ENCODE measurements at places on chromosomes 11 and 22.

DNA sequence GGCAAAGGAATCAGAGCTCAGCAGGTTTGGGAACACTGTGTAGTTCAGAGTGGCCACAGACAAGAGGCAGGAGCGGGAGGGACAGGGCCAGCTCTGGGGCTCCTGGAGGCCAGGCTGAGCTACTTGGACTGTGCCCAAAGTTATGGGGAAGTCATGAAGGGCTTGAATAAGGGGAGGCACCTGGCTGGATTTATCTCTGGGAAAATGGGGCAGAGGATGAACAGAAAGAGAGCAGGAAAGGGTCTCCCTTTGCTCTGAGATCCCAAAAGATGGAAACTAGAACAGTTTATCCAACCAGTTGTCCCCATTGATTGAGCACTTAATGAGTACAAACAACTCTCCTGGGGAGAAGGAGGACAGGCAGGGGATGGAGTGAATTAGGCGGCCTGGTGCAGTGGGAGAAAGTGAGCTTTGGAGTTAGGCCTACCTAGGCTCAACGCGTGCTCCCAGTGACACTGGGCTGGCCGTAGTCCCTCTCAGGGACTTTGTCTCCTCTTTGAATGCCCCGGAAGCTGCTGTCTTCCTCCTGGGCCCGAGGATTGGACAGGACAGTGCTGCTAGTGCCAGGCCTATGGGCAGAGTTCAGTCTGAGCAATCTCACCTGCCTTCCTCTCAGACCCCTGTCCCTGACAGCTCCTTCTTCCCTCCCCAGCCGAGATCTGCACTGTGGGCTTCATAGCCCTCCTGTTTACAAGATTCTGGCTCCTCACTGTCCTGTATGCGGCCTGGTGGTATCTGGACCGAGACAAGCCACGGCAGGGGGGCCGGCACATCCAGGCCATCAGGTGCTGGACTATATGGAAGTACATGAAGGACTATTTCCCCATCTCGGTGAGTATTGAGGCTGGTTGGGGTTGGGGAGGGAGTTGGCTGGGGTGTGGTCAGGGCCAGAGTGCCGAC is 2.0 kb downstream of the MOGAT2 start:
- no peak for DNase-seq

DNA sequence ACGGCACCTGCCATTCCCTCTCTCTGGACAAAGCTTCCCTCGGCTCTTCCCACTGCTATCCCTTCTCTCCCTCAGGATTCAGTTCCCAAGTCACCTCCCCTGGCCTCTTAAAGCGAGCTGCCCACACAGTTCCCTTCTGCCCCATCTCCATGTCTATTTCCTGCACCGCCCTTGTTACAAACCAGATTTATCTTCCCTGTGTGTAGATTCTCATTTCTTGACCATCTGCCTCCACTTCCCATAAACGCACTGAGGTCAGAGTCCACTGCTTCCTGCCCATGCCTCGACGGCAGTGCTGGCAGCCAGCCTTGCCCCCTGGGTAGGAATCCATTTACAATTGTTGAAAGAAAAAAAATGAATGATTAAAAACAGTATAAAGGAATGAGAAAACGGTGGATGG is 11.6 kb upstream of the APOBEC3B start:
- DNase-seq, result no peak

- peak; percentile 71 for DNase-seq
Observed at GRCh38 chr11:87421422-87421821, 383.7 kb downstream of the TMEM135 start.

- no peak for DNase-seq
Observed at GRCh38 chr22:30315962-30316576, 10.7 kb downstream of the TBC1D10A start.

DNA sequence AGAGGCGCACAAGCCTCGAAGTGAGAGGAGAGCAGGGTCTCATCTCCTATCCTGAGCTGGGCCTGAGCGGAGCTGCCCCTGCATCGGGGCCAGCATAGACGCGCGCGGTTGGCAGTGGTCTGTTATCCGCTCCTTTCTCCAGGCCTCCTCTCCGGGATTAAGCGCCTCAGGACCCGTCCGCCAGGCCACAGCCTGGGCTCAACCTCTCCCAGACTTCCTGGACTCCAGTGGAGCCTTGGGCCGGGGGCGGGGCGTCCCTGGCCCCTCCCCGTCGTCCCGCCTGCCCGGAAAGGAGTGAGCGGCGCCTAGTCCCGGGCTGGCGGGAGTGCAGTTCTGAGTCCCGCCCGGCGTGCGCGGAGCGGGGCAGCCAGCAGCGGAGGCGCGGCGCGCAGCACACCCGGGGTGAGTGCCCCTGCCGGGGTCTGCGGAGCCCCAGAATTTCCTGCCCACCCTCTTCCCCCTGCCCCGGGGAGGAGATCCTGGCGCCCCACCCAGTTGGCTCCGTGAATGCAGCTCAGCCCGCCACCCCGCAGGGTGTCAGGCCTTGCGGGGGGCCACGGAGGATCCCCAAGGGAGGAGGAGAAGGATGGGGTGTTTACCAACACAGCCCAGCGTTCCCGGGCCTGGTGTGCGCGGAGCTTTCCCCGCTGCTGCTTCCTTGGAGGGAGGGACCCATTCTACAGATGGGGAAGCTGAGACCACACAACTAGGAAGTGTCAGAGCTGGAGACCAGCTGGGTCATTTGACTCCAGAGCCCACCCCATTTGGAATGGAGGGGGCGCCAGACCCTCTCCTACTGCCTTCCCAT is at the start of gene TCIRG1:
TCIRG1 (plus strand) TSS at position 308 of the 808 bp plus-strand sequence. CDS start 2,247 bp downstream, outside the sequence.
- DNase-seq, result peak; percentile 83

DNA sequence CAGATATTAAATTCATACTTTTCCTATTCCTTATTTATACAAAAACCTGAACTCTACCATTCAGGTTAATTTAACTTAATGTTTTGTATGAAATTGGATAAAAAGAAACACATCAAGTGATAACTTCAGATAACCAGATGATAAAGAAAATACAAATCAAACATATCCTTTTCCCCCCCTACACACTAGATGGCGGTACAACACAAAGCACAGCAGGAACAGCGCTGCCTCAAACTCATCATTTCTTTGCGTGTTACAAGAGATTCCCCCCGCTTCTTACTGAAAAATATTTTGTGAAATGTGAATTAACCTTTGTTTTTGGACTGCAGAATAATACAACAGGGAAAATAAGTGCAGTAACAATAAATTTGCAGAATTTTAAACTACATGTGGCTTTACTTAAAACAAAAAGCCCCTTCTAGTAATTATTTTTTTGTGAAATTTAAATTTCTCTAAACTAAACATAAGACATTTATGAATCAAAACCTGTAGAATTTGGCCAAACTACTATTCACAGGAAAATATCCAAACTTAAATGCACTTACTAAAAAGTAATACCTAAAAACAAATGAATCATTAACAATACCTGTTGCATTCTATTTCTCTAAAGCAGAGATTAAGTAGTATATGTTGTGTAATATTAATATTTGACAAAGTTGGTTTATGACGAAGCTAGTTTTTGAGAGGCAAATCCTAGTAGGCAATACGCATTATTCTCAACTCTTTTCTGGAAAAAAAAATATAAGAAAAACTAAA is 74.4 kb downstream of the ARHGAP32 start:
- DNase-seq, result peak; percentile 67

GRCh38 chr11:115396533-115396932 is 107.7 kb downstream of the CADM1 start:
- DNase-seq, result no peak

DNA sequence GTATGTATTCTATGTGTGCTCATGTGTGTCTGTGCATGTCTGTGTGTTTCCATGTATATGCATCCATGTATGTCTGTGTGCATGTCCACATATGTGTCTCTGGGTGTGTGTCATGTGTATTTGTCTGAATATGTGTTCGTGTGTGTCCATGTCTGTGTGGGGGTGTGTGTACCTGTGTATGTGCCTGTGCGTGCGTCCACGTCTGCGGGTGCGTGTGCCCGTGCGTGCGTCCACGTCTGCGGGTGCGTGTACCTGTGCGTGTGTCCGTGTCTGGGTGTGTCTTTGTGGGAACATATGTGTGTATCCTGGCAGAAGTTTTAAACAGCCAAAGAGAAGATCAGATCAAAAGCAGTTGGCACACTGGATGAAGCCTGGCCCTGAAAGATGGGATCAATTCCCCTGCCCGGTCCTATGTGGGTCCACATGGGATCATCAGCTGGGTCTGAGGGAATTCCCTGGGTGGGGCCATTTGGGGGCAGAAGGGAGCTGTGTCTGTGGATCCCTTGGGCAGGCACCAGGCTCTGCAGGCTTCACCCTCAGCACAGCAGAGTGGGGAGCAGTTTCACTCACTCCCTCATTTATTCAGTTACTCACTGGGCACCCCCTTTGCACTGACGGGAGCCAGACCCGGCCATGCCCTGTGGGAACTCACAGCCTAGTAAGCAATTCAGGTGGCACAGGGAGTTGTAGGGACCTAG is 167.4 kb downstream of the MN1 start:
- DNase-seq, result no peak

DNA sequence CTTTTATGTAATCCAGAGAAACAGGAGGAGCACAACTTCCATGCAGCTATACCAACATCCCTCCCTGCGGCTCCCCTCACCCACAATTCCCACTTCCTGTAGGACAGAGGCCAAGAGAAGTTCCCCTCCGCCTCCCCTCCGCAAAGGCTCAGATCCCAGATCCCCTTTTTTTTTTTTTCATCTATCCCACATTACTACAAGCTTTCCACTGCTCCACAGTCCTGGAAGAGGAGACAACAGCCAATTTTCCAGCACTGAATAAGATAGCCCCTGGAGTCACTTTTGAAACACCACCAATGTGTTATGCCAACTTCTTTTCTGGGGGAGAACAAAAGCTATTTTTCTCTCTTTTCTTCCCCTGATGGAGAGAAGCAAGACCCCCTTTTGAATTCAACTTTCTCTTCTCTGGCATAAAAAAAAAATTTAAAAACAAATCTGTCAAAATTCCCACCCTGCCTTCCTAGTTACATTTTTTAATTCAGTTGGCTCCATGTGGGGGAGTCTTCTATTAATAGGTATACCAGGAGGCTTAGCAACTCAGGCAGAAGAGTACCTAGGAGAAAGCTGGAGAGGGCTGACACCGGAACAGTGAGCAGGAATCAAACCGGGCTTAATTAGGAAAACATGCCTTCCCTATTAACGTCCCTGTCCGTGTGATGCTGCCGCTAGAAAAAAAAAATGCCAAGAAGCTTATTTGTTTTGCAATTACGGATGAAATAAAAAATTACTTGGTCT is 543.4 kb downstream of the BUD13 start:
- DNase-seq, result no peak

DNA sequence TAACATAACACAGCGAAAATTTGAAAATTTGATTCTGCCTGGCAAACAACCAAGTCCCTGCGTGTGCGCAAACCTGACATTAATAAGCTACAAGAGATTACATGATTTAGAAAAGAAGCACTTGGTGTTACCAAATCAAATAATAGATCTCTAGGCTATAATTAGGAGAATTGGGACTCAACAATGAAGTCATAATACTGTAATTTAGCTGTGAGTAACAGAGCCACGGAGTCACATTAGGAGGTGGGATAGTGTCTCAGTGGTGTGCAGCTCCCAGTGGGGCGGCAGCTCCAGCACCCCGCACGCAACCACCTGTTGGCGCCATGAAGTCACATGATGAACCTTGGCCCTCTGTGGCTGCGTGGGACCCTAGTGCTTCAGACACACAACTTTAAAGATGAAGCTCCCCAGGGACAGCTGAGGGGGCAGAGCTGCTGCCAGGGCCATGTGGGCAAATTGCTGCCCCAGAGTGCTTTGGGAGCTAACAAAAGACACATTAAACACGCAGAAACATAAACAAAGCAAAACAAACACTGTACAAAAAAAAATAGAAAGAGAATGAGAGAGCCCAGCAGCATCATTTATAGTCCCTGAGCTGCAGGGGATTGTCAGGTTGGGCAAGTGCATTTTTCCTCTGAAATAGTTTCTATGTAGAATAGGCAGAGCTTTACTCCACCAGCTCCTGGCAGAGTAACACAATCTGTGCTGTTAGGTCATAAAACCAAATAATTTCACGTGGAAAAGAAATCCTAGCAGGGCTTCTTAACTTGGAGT is 605.6 kb downstream of the SOX6 start:
- DNase-seq, result no peak

DNA sequence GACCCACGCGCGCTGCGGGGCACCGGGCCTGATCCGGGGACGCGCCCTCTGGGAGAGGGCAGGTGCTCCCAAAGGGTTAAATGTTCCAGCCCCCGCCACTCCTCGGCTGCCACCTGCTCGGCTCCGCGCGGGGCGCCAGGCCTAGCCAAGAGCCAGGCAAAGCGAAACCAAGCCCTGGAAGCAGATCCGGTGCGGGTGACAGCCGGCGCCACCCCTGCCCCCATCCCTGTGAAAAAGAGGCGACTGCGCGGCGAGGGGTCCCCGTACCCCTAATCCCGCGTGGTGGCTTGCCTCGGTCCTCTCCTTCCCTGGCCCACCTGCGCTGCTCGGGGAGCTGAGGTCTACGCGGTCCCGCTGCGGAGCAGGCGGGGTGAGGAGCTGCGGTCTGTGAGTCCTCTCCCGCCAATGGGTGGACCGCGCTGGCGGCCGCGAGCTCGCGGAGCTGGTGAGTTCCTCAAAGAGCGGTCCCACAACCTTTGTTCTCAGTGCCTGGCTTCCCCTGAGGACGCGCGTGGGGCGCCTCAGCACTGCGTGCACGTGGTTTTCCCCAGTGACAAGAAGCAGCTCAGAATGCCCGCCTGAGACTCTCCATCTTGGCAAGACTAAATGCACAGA is at the start of gene ME3:
ME3 (minus strand) TSS at position 610 of the 615 bp plus-strand sequence.
- peak; percentile 59 for DNase-seq

GRCh38 chr11:3077189-3077836 is 20.1 kb upstream of the CARS1 start:
- DNase-seq, result no peak

GRCh38 chr11:86749376-86749775 is 51.0 kb upstream of the PRSS23 start:
- DNase-seq, result no peak

- DNase-seq, result no peak
Observed at GRCh38 chr11:59552844-59553243, 41.5 kb downstream of the OR4D9 start.

GRCh38 chr11:112285841-112286311 is 25.2 kb upstream of the PLET1 start:
- no peak for DNase-seq

GRCh38 chr11:129853518-129854231 is 38.0 kb downstream of the TMEM45B start:
- peak; percentile 16 for DNase-seq

GRCh38 chr11:75141166-75141565 is 9.7 kb upstream of the SLCO2B1 start:
- no peak for DNase-seq

- DNase-seq, result peak; percentile 59
Observed at GRCh38 chr11:128716661-128717210, 22.9 kb downstream of the FLI1 start.

DNA sequence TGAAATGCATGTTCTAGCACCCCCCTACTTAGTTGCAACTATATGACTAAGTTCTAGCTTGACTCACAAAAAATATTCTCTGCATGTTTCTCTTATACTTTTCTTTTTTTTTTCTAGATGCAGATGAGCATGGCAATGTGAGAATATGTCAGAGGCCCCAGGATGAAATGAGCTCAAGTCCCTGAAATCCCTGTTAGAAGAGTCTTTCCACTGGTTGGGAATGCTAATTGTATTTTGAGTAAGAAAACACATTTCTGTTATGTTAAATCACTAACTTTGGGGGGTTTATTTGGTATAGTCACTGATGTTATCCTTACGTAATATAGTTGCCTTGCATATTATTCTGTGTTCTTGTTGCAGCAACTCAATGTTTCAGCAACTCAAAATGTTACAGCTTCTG is 306.1 kb upstream of the CCDC179 start:
- DNase-seq, result no peak
